ENCODE measurements at places on chromosomes 2 and 18.

DNA sequence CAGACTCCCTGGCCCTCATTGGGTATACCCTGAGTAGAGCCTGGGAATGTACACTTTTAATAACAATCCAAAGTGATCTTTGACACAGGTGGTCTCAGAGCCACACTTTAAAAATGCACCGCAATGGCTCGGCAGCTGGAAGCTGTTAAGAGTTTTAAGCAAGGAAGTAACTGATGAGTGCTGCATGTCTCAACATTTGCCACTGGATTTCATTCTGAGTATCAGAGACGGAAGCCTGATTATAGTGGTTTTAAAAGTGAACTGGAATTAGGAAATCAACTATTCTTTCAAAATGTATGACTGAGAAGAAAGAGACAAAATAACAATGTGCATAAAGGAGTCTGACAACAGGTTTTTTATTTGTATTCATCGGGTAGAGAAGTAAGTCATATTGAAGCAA is 7.5 kb downstream of the MBOAT2 start:
- DNase-seq: no peak

- peak; percentile 35 for DNase-seq
Observed at GRCh38 chr2:219218217-219218731, 484 bp downstream of the ABCB6 start.

GRCh38 chr2:136126421-136126926 is 8.5 kb upstream of the CXCR4 start:
- DNase-seq: no peak

- no peak for DNase-seq
Observed at GRCh38 chr2:104734937-104735586, 118.9 kb upstream of the POU3F3 start.

DNA sequence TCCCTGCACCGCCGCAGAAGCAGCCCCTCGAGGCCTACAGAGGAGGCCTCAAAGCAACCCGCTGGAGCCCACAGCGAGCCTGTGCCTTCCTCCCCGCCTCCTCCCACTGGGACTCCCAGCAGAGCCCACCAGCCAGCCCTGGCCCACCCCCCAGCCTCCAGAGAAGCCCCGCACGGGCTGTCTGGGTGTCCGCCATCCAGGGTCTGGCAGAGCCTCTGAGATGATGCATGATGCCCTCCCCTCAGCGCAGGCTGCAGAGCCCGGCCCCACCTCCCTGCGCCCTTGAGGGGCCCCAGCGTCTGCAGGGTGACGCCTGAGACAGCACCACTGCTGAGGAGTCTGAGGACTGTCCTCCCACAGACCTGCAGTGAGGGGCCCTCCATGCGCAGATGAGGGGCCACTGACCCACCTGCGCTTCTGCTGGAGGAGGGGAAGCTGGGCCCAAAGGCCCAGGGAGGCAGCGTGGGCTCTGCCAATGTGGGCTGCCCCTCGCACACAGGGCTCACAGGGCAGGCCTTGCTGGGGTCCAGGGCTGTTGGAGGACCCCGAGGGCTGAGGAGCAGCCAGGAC is 31.2 kb downstream of the GPC1 start:
- no peak for DNase-seq

DNA sequence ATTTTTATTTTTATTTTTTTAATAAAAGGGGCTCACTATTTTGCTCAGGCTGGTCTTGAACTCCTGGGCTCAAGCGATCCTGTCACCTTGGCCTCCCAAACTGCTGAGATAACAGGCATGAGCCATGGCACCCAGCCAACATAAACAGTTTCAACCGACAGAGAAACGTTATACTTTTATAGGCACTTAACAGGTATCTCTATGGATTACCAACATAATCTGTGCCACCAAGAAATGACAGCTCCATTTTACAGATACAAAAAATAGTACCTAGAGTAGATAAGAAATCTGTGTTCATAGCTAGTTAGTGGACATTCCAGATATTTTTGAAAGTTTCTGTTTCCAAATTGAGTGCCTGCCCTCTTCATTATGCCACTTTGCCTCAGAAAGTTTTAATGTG is 1316.7 kb downstream of the LRP1B start:
- DNase-seq: no peak

GRCh38 chr2:216559625-216560156 is 61.0 kb downstream of the RPL37A start:
- no peak for DNase-seq

DNA sequence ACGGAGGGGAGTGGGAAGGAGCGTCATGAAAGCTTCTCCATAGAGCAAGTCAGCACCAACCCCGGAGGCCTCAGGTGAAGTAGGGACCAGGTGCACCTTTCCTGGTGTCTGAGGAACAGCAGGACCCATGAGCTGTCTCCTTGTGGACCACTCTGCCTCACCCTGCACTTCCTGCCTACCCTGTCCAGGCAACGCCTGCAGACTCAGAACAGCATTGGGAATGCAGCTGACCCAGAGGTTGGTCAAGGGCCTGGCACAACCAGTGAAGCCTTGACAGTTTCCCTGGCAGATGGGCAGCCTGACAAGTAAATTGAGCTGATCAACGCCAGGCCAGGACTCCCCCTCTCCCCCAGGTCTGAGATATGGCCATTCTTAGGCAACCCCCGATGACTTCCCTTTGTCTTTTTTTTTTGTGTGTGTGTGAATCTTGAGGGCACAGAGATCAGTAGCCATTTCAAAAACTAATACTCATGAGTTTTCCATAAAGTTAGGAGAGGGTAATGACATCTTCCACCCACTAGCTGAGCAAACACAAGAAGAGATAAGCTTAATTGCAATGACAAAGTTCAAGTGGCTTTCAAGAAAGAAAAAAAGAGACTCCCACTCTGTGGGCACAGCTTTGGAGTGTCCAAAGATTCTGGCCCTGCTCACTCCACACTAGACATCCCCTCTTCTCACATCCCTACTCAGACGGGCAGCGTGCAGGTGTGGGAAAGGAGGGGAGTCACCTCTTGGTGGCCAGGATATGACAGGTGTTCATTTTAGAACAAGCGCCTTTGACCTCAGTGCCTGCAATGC is 3.5 kb upstream of the FABP1 start:
- no peak for DNase-seq

DNA sequence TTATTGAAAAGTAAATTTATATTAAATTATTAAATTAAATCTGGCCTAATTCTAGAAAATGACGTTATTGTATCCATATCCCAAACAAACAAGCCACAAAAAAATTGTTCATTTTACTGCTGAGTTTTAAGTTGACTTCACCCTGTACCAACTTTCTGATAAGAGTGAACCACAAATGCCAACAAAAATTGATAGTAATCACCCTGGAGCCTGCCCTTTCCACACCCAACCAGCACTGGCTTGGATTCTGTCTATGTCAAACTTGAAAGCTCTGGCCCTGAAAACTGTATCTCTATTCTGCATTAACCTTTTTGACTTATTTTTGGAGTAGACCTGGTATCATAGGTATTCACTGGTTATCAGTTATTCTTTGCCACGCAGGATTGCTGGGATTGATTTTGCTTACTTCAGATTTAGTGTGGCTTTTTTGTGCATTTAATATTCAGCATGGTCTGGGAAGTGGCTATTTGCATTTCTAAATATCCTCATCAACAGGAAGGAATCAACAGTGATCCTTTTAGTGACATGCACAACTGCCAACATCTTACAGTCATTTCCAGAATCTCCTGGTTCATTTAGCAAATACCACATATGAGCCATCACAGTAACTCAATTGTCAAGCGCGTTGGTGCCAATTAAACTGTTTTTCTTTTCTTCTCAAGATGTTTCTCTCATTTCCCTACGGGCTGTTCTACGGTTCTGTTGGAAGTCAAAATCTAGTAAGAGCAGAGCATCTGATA is 11.4 kb upstream of the SRBD1 start:
- no peak for DNase-seq

DNA sequence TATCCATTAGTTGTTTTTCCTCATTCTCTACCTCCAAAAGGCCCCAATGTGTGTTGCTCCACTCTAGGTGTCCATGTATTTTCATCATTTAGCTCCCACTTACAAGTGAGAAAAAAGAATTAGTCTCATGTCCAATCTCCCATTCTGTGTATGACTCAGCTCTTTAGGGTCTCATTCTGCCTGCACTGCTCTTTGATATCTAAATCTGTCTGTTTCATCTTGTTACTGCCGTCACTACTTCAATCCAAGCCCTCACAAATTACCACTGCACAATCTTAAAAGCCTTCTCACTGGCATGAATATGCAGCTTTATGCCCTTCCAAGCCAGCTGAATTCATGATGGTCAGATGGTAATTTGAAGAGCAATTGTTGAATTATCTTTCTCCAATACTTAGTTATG is 480.5 kb downstream of the TRIB2 start:
- no peak for DNase-seq

DNA sequence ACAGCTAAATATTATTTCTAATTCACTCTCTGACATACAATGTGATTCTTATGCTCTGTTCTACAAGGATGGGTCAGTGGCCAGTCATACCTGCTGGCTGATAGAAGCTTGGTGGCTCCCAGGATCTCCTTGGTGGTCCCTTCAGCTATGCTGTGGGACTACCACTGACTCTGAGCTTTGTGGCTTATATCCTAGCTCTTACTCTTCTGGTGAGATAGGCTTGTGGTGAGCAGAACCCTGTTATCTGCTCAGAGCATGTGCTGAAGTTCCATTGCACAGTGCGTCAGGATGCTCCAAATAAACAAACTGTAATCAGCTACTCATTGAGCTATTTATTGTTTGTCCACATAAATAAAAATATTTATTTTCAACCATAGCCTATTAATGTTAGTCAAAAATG is 51.7 kb downstream of the MFSD6 start:
- no peak for DNase-seq

DNA sequence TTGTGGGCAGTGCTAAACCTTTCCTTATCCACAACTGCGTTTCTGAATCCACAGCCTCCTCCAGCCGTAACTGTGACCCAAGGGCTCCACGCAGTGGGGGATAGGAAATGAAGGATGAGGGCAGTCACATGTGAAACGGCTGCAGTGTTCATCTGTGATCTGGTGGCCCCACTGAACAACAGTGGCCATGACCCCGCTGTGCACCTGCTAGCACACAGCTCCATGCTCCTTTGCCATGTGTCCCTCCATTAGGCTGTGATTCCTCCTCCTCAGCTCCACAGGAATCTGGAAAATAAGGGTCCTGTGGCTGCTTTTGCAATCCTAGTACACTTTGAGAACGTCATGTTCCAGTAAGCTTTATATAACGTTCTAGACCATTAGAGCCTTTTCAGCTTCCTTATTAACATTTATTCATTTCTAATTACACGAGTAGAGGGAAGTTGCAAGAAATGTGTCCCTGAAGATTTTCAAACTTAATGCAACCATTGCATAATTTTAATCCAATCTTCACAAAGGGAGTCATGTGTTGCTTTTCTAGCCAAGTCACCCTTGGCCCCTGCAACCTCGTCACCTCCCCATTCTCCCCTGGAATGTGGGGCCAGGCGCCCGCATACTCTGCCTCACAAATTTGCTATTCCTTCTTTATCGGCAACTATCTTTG is 7.1 kb upstream of the NAPG start:
- DNase-seq: no peak

DNA sequence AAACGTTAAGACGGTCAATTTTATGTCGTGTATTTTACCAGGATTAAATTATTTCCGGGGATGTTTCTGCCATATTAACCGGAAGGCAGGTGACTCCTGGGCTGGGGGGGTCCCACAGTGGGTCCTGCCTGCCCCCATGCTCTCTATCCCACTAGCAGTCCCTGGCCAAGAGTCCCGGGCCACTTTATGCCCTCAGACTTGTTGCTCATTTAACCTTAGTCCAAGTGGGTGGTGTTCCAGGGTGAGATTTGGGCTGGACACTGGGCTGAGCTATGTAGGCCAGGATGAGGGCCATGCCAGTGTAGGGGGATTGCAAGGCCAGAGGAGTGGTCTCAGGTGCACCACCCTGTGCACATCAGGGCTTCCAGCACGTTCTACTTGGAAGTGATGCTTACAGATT is 24.1 kb downstream of the TWIST2 start:
- DNase-seq: no peak

DNA sequence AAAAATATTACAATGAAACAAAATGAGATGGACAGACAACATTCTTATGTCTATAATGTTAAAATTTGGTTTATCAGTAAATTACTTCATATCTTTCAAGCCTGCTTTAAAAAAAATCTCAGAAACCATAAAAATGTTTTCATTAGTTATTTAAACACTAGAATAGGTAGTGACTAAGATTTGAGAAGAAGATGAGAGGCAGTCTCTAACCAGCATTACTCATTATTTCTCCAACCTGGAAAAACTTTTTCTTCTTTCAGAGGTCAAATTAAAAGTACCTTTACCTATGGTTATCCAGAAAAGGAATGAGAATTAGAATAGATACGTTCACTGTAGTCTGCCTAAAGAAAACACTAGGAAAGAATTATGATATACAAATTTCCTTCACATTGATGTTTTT is 50.3 kb downstream of the IKZF2 start:
- DNase-seq: no peak

DNA sequence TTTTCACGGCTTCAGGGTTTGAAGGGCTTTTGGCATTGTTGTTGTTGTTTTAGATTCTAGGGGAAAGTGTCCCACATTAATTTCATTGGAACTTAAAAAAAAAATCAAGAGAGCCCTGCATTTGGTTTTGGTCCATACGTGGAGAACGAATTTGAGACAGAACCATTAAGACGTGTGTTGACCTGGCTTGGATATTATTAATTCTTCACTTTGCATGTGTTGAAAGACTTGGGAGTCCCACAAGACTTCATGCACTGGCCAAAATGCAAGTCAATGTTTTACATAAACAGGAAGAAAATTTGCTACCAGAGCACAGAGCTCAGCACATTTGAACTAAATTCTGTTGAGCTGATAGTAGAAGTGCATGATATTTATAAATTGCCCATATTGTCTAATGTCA is 761.2 kb upstream of the ACVR2A start:
- no peak for DNase-seq

DNA sequence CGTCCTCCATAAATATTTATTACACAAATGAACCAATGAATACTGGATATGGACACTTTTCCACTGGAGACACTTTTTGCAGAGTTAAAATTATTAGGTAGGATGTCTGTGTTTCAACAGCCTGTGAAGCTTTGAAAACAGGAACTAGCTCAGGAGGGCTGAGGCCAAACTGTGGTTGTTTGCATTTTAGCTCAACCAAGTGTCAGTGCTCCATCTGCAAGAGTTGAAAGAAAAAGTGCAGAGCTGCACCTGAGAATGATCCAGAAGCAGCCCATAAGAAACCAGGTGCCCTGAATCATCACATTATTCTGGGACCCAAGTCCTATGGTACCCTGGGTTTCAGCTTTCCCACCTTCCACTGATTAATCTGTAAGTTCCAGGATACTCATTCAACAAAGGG is 180.4 kb downstream of the TRIB2 start:
- DNase-seq: no peak

- DNase-seq: no peak
Observed at GRCh38 chr2:29920631-29921559, 491 bp downstream of the ALK start.

GRCh38 chr18:36130039-36130831 is 536 bp downstream of the ELP2 start:
- DNase-seq: no peak

- no peak for DNase-seq
Observed at GRCh38 chr18:70382017-70382416, 93.2 kb downstream of the SOCS6 start.

Data from NCI-H1436 (cell line).